ENCODE measurements at places on chromosomes 1 and 21.

- DNase-seq: no peak
Measured at GRCh38 chr1:61361931-61362330, 279.6 kb downstream of the NFIA start.

GRCh38 chr21:39153373-39153772 is 29.9 kb downstream of the PSMG1 start:
- no peak for DNase-seq

- no peak for DNase-seq
Measured at GRCh38 chr1:74010206-74010605, 187.8 kb downstream of the LRRIQ3 start.

GRCh38 chr1:110800079-110800478 is 72.9 kb upstream of the CD53 start:
- no peak for DNase-seq

- no peak for DNase-seq
Measured at GRCh38 chr1:153958961-153959260, 499 bp upstream of the CRTC2 start.

- DNase-seq: no peak
Measured at GRCh38 chr1:171753685-171754352, 12.0 kb upstream of the VAMP4 start.

GRCh38 chr1:41559331-41559730 is 74.8 kb upstream of the EDN2 start:
- no peak for DNase-seq

DNA sequence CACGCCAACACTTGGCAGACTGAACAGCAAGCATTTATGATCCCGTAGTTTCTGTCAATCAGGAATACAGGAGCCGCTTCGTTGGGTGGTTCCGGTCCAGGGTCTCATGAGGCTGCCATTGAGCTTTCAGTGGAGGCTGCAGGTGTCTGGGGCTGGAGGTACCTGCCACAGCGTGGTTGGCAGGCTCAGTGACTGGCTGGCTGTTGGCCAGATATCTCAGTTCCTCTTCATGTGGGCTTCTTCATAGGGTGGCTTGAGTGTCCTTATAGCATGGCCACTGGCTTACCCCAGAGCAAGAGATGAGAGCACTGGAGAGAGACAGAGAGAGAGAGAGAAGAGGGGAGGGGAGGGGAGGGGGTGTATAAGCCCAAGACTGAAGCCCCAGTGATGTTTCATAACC is 29.3 kb downstream of the PIK3CD start:
- no peak for DNase-seq

GRCh38 chr1:55773211-55773940 is 558.2 kb upstream of the USP24 start:
- no peak for DNase-seq

GRCh38 chr21:38249256-38249655 is 7.5 kb upstream of the KCNJ15 start:
- no peak for DNase-seq

- DNase-seq: no peak
Measured at GRCh38 chr1:178531887-178532286, 19.0 kb downstream of the TEX35 start.

DNA sequence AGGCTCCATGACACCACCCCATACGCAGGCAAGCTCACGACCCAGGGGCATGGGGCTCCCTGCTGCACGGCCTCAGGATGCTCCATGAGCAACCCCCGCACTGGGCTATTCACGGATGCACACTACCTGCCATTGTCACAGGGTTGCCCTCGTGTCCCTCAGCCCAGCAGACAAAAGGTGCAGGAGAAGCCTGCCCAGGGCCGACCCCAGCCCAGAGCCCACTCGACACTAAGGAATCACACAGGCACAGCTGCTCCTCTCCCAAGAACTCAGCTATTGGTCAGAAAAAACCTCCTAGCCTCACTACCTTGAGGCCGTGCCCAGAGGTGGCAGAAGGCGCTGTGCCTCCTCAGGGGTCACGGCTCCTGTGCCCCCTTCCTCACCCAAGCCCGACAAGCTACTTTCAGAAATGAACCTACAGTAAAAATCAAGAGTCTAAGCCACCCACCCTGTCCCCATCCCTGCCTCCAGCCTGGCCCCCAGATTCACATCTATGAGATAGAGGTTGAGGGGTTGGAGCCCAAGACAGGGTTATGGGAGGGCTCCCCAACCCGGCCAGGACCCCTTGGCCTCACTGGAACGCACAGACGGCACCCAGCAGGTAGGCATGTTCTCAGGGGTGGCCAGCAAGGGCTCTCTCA is 6.4 kb upstream of the SPATC1L start:
- DNase-seq: no peak

- no peak for DNase-seq
Measured at GRCh38 chr1:209413062-209413461, 170.5 kb upstream of the CAMK1G start.

- DNase-seq: no peak
Measured at GRCh38 chr1:27603681-27604578, at the start of gene AHDC1. AHDC1 (minus strand) TSS chr1:27604144; CDS start chr1:27552115, 52,029 bp downstream.

DNA sequence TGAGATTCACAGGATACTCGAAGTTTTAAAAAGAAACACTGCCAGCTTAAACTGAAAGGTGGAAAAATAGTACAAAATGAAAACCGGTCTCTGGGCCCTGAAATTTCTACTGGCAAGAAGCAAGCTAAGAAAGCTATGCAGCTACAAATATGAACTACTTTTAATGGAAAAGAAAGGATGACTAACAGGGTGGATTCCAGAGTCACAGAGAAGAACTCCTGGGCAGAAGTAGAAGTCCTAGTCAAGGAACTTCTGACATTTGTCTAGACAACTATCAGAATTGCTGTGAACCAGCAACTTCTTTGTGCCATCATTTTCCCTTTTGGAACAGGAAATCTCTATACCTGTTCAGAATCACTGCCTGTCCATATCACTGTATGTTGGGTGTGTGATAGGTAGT is 38.1 kb downstream of the CD160 start:
- no peak for DNase-seq

DNA sequence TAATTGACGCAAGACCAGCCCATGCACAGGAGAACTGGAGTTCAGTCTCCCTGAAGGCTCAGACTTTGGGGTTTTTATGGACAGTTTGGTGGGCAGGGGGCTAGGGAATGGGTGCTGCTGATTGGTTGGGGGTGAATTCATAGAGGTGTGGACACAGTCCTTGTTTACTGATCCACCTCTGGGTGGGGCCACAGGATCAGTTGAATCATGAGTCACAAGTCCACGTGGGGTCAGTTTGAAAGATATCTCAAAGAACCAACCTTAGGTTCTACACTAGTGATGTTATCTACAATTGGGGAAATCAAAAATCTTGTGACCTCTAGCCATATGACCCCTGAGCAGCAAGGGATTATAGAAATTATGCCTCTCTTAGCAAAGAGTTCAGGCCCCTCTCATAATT is 127.9 kb upstream of the L1TD1 start:
- DNase-seq: no peak

DNA sequence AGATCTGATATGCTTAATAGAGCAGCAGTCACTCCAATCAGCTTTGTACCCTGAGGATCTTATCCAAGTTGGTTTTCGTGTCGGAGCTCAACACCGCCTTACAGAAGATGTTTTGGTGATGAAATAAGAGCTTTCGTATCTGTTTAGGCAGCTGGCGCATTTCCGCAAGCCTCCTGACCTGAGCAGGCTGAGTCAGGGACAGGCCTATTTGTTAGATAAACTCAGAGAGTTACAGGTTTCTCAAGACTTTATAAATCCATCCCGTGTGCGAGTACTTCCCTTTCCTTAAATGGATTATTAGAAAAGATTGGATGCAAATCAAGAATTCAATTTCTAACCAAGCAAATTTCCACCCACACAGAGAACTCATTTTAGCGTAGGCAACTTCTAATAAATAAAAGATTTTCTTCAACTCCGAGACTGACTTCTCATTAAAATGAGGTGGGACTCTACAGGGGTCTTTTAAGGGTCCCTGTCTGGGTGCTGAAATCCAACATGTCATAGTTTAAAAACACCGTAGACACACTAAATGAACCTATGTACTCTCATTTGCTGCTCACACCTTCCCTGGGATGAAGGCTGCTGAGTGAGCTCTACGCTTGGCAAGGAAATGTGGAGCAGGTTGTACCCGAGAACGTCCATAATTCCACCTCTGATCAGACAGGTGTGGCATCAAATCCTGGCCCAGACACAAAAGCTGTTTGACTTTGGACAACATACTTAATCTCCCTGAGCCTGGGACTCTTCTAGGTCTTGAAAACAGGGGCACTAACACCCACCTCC is 106.9 kb upstream of the F3 start:
- DNase-seq: no peak

- no peak for DNase-seq
Measured at GRCh38 chr1:4654764-4655673, 610 bp downstream of the AJAP1 start.

DNA sequence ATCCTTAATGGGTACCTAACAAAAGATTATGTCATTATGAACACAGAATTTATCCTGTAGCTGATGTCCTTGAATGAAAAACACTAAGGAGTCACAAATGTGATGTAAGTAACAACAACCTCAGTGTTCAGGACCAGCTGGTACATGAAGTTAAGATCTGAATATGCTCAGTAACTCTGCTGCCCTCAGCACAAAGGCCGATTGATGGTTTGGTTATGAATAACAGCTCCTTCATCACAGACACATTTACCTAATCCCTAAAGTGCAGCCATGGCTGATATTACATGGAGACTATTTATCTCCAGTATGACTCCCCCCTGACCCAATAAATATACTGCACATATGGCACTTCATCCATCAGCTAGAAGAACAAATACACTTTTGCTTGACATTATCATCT is 75.2 kb downstream of the PLPPR5 start:
- no peak for DNase-seq

DNA sequence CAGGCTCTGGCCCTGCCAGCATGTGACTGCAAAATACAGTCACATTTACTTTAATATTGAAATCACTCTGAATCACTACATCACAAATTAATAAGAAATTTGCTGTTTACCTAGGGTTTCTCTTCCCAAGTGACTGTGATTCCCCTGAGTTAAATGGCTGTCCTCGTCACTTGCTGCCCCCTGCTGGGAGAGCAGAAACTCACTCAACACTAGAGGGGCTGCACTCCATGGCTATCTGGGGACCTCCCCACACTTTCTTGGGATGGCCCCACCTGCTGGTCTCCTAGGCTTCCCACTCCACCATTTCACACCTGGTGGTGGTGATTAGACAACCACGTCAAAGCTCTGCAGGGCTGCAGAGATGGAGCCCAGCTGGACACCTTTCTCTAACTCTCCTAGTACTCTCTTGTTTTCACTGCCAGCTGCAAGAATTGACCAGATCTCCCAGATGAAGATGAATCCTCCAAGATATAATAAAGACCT is 63.4 kb downstream of the CD2 start:
- peak; percentile 16 for DNase-seq

DNA sequence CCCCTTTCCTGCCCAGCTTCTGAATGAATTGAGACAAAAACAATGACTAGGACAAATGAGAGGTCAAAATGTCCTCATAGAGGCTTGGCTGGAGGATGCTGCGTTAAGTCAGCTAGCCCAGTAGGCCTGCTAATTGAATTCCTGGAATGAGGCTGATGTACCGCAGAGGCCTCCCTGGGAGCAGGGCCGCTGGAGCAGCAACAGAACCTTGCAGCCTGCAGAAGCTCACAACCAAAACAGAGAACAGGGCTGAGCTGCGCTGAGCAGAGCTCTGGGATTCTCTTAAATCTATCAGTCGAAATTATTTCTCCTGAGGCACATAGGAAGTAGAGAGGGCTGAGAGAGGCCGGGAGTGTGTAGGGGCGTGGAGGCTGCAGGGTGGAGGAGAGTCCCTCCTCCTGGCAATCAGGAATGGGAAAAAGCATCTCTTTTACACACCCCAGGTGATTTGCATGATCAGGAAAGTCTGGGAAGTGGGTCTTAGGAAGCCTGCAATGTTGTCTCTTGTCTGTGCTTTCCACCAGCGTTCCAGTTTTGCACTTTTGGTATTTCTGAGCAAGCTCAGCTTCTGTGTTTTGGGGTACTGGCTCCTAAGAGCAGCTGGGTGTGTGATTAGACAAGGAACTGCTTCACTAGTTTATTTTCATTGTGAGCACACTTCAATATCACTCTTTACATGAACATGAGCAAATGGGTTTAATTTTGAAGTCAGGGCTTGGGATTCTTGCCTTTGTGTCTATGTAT is 66.5 kb downstream of the RYR2 start:
- DNase-seq: no peak
